ENCODE measurements at places on chromosomes 11 and 22. TPM values are rescaled to one million over a fixed set of nuclear protein-coding genes. Genes with fewer than 3 reads are reported as not detected.

- no peak for DNase-seq
Observed at GRCh38 chr11:79253280-79253679, 187.6 kb downstream of the TENM4 start.

DNA sequence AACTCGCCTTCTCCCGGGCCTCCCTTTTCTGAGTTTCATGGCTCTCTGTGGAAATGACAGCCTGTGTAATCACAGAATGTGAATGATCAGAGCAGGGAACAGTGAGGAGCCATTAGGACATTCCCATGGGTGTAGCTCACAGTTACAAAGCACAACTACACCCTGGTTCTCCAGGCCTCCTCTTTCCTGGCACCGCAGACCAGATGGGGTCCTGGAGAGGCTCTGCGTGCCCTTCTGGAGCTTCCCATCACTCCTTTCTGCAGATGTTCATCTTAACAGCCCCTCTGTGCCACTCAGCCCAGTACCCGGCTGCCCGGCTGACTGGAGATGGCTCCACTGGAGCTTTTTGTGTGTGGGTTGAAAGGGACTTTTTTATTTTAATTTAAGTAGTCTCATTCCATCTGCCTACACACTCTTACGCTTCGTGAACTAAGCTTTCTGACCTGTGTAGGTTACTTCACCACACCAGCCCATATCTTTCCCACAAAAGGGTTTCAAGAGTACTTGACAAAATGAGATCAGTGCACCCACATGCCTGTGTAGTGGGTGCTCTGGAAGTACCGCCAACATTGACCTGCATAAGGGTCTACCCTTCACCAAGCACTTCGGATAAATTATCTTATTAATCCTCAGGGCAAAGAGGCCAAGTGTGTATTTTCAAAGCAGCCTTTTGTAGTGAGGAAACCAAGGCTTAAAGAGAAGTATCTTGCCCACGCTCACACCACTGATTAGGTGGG, 29.8 kb downstream of the SREBF2 start:
- no peak for DNase-seq

DNA sequence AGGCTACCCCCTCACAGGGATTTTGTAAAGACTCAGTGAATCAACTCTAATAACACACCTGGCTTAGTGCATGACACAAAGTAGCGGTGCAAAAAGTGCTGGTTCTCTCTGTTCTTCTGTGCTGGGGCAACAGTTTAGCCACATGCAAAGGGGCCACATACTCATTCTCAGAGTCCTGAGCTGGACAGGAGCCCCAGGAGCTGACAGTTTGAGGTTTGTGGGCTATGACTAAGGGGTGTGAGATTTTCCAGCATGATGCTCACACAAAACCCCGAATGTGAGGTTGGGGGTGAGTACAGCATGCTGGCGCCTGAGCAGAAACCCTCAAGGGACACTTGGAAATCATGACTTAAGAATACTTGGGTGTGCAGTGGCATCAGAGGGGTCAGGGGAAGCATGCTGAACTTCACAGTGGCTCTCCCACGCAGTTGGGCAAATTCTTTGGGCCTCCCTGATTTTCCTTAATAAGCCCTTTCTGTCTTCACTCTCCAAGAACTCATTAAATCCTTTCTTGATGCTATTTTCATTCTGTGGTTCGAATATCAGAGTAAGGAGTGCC, 31.0 kb downstream of the TMPRSS5 start:
- no peak for DNase-seq

DNA sequence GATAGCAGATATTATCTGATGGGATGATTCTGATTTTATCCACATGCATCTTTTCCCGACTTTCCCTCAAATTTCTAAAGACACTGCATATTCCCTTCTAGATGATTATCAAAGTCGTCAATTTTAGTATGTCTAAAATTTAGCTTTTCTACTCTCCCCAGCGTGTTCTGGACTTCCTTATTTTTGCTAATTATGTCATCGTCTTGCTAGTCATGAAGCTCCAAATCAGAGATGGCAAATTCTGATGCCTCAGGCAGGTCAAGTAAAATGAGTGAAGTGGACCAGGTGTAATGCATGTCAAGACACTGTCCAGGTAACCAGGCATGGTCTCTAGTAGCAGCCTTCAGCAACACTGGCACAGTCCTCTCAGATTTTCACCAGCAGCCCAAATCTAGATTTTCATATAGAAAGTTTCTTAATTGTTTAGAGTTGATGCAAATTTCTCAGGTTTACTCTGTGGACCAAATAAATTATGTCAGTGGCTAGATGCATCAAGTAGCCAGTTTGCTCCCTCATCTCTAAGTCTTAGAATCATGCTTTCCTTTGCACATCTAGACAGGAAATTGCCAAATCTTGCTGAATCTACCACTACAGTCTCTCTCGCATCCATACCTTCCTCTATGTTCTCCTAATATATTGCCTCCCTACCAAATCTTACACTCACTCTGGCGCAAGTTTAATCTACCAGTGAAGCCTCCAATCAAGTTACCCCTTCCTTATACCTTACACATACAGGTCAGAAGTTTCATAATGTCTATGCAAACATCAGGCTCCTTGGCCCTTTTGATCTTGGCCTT, 10.6 kb downstream of the HSD17B12 start:
- no peak for DNase-seq

DNA sequence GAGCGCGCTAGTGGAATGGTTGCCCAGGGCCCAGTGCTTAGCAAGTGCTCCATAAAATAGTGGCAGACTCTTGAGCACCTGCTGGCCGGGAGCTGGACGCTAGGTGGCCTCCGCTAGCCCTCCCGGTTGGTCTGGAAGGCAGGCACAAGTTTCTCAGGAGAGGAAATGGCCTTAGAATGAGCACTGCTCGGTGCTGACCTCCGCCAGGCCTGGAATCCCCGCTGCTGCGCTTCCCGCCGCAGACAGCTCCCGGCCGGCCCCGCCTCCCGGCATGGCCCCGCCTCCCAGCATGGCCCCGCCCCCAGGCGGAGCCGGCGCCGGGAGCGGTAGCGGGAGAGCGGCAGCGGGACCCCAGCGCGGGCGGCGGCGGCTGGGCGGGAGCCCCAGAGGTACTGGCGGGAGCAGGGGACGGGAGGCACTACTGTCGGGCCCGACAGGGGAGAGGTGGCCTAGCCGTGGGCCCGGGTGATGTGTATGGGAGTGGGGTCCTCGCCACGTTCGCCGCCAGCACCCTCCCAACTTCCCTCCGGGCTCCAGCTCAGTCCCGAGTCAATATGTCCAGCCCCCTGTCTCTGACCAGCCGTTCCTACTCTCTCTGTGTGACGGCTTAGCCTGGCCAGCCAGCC, at the start of gene SIPA1:
SIPA1 (plus strand) TSS at position 308 of the 626 bp plus-strand sequence. CDS start 2,821 bp downstream, outside the sequence.
- peak; percentile 91 for DNase-seq

- DNase-seq, result no peak
Observed at GRCh38 chr11:3964056-3964455, 108.6 kb downstream of the STIM1 start.

Gene HOATZ
- total RNA-seq, result not detected

Gene DSCAML1
- 0.22 TPM for total RNA-seq
